ENCODE measurements at places on chromosomes 11 and 22.

DNA sequence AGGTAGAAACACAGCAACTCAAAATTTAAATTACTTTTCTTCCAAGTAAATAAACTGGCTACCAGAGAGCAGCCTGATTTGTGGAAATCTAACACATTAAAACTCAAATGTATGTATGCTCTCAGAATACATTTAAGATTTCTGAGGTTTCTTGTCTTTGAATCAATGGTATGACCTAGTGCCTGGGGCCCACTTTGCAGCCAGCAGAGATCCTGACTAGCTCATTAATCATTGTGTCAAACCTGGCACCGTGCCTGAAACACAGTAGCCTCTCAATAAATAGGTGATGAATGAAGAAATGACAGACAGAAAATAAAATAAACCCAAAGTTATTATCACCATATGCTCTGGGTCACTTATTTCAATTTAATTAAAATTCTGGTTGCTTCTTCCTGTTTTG is 176.2 kb upstream of the FAT3 start:
- no peak for DNase-seq

- no peak for DNase-seq
These were observed 60.0 kb upstream of the NUP160 start for GRCh38 chr11:47908198-47908597.

DNA sequence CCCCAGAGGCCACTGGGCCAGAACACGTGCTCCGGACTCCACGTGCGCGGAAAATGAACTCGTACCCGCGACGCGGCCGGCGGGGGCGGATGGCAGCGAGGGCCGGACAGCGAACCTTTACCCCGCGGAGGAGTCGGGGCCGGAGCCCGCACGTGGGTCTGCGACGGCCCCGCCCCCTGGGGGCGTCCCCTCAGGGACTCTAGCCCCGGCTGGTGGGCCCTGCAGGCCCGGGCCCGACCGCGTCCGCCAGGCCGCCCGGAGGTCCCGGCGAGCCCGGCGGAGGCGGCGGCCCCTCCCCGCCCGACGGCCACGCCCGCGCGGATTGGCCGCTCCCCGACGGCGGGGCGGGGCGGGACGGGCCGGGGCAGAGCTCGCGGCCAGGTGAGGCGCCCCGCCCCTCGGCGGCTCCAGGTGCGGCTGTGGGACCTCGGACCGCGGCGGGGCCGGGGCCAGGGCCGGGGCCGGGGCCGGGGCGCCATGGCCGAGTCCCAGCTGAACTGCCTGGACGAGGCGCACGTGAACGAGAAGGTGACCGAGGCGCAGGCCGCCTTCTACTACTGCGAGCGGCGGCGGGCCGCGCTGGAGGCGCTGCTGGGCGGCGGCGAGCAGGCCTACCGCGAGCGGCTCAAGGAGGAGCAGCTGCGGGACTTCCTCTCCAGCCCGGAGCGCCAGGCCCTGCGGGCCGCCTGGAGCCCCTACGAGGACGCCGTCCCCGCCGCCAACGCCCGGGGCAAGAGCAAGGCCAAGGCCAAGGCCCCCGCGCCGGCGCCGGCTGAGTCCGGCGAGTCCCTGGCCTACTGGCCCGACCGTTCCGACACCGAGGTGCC is at the start of gene FAM83F:
Gene FAM83F, plus strand, starts transcription at position 389 of the 827 bp plus-strand sequence. Its CDS starts 89 bp downstream, at position 478.
- DNase-seq, result no peak

GRCh38 chr22:31238057-31238456 is 26.0 kb downstream of the LIMK2 start:
- no peak for DNase-seq

- DNase-seq, result no peak
These were observed 78.8 kb upstream of the BID start for GRCh38 chr22:17853073-17853472.

- peak; percentile 14 for DNase-seq
These were observed 12.7 kb downstream of the RPL3 start for GRCh38 chr22:39306456-39307361.

DNA sequence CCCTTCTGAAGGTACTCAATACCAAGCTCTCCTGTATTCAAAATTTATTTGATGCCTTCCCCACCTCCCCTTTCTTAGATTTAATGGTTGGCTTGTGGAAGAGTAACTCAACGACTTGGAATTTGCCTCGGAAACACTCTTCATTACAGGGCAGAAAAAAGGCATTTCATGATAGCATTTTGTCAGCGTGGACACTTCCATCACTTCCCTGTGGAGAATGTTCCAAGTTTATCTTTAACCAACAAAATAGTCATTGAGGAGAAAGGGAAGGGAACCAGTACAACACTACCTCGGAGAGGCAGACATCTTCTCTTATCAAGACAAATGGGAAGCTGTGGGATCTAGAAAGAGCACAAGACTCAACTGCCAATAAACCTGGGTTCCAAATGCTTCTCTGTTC is 177.2 kb upstream of the MTMR2 start:
- no peak for DNase-seq

- DNase-seq, result no peak
These were observed 23.1 kb downstream of the MB start for GRCh38 chr22:35593891-35594470.

- DNase-seq, result no peak
These were observed 10.5 kb upstream of the FLRT1 start for GRCh38 chr11:64025205-64025604.

- DNase-seq, result no peak
These were observed 94.0 kb upstream of the SEZ6L start for GRCh38 chr22:26075251-26075650.

DNA sequence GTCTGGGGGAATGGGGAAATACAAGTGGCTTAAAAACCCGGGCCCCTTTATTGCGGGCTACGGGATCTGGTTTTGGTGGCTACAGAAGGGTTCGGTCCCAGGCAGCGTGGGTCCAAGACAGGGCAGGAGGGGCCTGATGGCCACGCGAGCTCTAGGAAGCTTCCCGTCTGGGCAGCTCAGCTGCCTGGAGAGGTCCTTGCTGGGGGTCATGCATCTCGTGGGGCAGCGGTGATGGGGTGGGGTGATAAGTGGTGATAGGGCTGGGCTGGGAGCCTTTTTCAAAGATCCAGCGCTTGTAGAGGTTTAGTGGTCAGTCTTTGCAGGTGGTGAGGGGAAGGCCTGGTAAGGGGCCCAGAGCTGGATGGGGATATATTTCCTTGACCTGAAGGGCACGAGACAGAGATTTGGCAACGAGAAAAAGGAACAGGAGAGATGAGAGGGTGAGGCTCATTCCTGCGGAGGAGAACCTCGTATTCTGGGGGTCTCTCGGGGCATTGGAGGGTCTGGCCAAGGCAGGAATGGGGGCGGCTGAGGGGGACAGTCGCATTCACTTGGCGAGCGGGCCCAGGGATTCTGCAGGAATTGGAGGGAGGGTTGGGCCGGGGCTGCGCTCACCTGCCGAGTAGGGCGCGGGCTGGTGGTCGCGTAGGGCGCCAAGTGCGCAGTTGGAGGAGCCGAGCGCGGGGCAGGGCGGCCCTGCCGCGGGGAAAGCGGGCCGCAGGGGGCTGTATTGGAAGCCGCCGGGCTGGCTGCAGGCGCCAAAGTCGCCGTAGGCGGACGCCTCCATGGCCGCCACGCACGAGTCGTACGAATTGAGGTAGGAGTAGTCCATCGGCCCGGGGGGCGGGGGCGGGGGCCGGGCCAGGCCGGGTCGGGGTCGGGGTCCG is 560 bp downstream of the PHOX2A start:
- no peak for DNase-seq

- DNase-seq, result no peak
These were observed 62.1 kb downstream of the LRP5 start for GRCh38 chr11:68374531-68374930.

DNA sequence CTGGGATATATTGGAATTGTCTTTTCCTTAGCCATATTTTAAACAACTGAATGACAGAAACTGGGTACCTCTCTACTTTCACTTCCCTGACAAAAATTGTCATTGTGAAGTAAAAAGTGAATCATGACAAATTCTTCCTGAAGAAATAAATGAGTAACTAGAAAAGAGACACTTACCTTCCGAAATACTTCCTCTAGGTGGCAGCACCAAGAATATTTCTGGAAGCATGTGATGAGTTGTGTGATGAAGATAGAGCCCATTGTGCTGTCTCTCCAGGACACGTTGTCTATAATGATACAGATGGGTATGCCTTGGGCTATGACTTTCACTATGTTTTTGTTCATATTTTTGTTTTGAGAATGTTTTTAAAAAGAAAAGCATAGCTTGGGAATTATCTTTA is 21.5 kb downstream of the CASP4 start:
- DNase-seq, result peak; percentile 10

DNA sequence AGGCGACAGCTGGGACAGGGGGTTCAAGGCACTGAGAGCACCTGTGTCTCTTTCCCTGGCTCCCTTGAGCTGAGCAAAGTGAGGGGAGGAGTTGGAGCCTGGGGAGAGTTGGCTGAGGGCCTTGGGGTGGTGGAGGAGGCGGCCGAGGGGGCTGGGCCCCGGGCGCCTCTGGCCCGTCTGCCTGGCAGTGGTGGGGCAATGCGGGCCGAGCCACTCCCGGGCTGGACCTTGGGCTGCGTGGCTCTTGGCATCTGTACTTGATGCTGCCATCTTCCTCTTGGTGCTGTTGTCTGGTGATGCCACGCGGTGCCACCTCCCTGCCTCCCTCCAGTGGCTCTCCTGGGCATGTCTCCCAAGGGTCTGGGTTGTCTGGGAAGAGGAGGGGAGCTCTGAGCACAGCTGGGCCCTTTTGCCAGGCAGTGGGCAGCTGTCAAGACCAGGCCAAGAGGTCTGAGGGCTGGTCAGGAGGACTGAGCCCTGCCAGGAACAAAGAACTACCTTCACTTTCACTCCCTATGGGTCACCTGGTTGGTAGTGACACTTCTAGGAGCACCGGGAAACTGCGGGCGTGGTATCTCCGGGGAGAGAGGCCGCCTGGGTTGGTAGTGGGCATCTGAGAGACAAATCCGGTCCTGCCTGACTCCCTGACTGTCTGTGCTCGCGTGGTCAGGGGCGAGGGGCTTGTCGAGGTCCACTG is 1.3 kb downstream of the GRIK4 start:
- DNase-seq, result peak; percentile 65

- no peak for DNase-seq
These were observed 66.1 kb downstream of the RBMXL2 start for GRCh38 chr11:7154881-7155361.

- DNase-seq, result no peak
These were observed 451.3 kb upstream of the KIRREL3 start for GRCh38 chr11:127451861-127452260.

DNA sequence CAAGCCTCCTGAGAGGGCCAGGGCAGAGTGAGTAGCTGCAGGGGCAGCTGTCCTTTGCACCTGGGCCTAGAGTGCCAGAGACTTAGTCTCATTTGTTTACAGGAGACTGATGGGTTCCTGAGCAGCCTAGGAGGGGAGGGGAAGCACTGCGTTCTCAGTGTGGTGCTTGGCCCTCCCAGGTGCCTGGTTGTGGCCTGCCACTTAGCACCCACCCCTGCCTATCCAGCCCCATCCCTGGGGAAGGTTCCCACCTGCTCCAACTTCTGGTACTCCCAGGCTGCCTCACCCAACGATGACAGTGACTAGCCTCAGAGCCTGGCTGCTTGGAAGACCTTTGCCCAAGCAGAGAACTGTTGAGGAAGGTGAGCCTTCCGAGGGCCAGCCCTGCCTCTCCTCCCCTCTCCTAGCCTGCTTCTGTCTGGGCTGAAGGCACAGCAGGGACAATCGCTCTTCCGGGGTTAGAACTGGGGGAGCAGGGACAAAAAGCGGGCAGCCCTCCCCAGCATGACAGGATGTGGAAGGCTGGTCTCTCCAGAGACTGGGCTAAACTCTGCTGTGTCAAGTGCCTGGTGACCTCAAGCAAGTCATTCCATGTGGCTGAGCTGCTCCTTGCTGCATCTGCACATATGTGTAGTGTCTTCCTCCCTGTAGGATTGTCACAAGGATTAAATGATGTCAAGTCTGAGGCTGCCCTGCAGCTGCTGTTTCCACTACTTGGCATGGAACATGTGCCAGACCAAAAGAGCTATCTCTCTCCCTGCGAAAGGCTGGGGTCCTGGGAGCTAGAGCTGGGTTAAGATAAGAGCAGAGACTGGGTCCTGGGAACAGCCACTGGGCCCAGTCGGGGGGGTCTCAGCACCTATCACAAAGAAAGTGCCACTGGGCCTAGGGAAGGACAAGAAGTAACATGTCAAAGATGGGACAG is 9.9 kb downstream of the KCNQ1OT1 start:
- no peak for DNase-seq

DNA sequence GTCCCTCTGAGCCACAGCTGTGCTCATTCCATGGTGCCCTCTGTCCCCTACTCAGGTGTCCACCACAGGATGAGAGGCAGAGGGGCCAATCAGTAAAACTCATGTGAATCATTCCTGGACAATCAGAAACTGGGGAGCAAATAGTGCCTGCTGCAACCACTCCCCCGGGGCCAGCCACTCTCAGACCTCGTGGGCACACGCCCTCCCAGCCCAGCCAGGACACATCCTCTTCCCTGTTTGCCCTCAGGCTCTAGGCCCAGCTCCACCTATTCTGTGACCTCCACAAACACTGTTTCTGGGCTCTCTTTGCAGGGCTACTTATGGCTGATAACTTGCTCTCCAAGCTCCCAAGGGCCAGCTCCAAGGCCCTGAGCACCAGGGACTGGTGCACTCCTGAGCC is 14.0 kb upstream of the KCTD14 start:
- DNase-seq, result no peak

- no peak for DNase-seq
These were observed 78.4 kb downstream of the CADM1 start for GRCh38 chr11:115425816-115426215.

- DNase-seq, result no peak
These were observed 14.1 kb downstream of the EPS8L2 start for GRCh38 chr11:720017-720641.

DNA sequence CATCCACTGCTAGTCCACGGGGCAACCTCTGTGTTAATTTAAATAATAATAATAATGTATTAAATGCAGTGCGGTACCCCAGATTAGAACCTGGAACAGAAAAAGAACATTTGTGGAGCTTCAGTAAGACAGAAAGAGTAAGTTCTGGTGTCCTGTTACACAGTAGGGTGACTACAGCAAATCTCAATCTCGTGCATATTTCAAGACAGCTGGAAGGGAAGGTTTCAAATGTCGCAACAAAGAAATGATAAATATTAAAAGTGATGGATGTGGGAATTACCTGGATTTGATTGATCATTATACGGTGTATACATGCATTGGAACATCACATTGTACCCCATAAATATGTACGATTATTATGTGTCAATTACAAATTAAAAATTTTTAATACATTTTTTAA is 1.7 kb upstream of the RAC2 start:
- no peak for DNase-seq

DNA sequence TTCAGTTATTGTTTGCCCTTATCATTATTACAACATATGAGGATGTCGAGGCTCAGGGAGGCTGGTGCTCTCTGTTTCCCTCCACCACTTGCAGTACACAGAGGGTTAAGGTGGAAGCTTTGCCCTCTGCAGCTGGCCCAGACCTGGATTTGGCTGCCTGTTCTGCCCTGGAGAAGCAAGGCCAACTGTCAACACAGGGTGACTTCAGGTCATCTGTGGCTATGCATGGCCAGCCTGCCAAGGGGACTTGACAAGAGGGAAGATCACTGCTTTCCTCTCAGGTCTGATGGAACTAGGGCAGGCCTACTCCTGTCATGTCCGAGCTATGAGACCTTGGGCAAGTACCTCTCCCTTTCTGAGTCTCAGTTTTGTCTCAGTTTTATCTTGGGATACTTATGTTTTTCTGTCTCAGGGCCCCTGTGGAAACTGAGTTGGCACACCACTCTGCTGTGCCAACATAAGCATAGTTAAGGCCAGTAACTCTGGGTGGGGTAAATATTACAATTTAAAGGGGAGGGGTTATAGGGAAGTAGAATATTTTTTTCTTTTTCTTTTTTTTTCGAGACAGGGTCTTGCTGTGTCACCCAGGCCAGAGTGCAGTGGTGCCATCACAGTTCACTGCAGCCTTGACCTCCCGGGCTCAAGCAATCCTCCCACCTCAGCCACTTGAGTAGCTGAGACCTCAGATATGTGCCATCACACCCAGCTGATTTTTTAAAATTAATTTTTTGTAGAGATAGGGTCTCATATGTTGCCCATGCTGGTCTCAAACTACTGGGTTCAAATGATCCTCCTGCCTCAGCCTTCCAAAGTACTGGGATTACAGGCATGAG is 2.4 kb upstream of the THRSP start:
- DNase-seq, result no peak

Data from NCI-H1105 treated with DMSO at 0.1 percent for 48 hours (cell line).